CD4-positive, alpha-beta T cell treated with Interferon gamma for 1 hour (primary cell): ENCODE measurements at places on chromosomes 6 and 20.

- no peak for DNase-seq
Observed at GRCh38 chr6:159842035-159842434, 42.0 kb downstream of the PNLDC1 start.

DNA sequence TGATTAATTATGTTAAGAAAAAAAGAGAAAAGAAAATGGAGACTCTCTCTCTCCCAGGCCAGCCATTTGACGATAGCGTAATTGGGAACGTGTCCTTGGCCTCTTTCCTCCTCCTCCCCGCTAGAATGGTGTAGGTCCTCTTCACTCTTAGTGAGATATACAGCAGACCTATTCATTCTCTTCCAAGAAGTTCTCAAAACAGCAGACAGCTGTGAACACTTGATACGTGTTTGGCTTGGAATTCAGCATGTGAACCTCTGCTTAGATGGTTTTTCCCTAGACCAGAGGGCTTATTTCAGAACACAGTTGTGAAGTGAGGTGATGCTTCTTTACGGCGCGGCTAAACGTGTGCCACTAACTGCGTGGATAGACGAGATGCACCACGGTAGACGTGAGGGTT, 32.6 kb upstream of the TULP4 start:
- no peak for DNase-seq

DNA sequence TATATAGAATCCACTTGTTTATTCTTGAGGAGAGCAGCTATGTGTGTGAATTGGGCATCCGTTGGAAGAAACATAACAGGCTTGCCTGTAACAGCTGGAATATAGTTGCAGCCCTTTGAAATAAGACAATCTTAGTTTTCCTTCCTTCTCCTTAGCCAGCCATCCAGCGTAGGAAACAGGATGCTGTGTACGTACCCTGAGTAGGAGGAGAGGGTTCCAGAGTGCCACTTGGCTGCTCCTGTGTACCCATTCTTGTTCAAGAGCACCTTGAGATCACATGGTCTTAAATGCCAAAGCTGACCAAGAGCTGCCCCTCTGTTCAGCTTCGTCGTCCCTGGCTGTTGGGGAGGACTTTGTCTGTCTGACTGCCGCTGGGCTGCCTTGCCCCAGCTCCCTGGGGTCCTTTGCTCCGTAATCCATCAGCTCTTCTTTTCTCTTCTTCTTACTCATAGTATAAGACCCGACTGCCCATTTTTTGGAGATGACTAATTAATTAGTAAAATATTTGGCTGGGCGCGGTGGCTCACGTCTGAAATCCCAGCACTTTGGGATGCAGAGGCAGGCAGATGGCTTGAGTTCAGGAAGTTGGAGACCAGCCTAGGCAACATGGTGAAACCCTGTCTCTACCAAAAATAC, 49.0 kb downstream of the RREB1 start:
- DNase-seq, result no peak

DNA sequence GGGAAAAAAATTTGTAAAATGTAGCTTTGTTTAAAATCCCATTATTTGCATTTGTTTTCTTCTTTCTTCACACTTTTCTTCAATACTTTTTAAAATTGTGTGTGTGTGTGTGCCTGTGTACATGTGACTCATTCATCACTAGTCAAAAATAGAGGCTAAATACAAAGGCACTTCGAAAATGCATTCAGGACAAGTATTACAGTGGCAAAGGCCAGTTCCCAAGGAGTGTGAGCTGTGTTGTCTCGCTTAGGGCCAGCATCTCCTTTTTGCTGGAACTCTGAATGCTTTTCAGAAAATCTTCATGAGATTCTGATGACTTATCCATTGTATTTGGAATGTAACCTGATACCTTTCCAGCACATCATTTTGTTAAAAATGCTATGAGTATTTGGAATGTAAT, 288.5 kb upstream of the CNR1 start:
- no peak for DNase-seq

- DNase-seq, result no peak
Observed at GRCh38 chr6:34396518-34396917, 4.0 kb upstream of the NUDT3 start.

- DNase-seq, result peak; percentile 40
Observed at GRCh38 chr6:28980852-28981430, 24.2 kb downstream of the ZNF311 start.

DNA sequence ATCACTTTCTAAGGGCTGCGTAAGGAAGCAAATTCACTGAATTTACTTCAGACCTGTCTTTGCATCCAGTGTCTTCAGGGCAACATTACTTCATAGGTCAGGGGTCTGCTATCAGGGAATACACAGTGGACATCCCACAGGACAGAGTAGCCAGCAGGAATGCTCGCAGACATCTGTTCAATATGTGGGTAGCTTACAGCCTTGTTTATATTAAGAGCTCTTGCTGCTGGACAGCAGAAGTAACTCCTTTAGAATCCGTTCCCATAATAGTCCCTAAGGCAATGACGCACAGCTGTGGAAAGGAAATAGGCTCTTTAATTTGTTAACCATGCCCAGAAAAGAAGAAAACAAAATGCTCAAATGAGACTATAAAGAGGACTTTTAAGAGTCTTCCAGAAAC, 198.7 kb downstream of the MOXD1 start:
- DNase-seq, result no peak

DNA sequence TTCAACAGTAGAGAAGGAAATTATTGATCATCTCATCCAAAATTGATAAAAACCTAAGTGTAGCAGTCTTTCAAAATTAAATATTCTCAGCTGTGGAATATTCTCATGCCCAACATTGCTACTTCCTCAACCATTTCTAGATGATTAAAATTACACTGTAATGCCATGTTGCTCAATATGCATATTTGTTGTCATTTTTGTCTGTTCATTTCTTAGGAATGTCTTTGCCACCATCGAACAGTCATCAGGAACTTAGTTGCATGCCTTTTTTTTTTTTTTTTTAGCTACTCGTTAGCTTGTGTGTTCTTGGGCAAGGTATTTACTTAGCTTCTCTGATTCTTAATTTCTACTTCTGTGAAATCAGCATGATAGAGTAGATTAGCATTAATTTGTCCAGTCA, 188.6 kb downstream of the DTNBP1 start:
- DNase-seq, result no peak

GRCh38 chr6:163867518-163868292, 453.2 kb downstream of the QKI start:
- no peak for DNase-seq

DNA sequence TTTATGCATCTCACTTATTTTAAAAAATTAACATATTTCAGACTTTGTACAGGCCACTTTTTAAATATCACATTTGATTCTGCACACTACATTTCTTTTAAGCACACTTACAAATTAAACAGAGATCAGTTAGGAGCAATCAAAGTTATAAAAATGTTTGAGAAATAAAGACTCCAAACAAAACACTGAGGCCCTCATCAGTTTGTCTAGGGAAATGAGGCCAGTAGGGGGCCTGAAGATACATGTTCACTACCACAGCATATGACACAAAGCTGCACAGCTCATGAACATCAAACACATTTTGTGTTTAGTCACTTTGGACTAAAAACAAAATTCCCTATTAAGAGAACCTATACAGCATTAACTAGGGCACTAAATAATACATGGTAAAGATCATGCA, 180.5 kb downstream of the PDE7B start:
- no peak for DNase-seq

DNA sequence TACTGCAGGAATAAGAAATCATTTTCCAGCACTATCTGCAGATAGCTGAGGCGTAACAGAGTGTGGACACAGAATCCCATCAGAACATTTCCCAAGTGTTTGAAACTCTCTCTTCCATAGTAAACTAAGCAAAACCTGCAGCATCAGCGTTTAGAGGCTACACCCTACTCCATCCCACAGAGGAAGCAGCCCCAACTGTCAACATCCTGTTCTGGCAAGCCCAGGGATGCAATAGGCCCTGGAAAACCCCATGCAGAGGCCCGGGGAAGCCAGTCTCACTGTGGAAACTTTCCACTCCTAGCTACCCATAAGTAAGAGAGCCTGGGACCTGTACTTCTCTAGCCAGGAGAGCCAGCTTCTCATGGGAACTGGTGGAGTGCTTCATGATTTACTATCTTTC, 129.4 kb downstream of the LY86 start:
- DNase-seq, result peak; percentile 36

- DNase-seq, result no peak
Observed at GRCh38 chr20:21322921-21323331, 19.8 kb downstream of the XRN2 start.

GRCh38 chr6:127177923-127178231, 59.4 kb downstream of the RSPO3 start:
- DNase-seq, result no peak

- DNase-seq, result no peak
Observed at GRCh38 chr6:113762641-113763040, 94.5 kb upstream of the MARCKS start.
